ENCODE measurements at places on chromosomes 11 and 22. TPM values are rescaled to one million over a fixed set of nuclear protein-coding genes. Genes with fewer than 3 reads are reported as not detected.

DNA sequence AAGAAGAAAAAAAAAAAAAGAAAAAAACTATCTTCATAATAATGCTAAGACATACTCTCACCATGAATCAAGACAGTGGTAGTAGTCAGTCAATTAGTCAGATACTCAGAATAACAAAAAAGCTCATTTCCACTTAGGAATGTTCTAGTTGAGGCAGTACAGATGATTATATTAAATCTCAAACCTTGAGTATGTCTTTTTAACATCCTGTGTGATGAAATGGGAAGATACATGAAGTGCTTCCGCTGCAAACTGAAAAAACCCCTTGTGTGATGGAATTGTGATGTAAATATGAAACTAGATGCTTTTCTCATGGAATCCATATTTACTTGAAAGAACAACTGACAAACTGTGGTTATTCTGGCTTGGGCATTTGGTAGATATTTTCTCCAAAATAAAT is 13.7 kb downstream of the AMOTL1 start:
- H3K4me1 ChIP-seq = no peaks in the 10 kb centered on the region
- H3K4me3 ChIP-seq = no peak overlapping the region

- H3K36me3 ChIP-seq = peaks cover 2% of the 10 kb centered on the region
- no peak overlapping the region for H3K27ac ChIP-seq
- DNase-seq = no peak
- no peak overlapping the region for H3K4me3 ChIP-seq
- no peaks in the 10 kb centered on the region for H3K27me3 ChIP-seq
Observed at GRCh38 chr11:34926101-34926830, 9.8 kb downstream of the PDHX start.

DNA sequence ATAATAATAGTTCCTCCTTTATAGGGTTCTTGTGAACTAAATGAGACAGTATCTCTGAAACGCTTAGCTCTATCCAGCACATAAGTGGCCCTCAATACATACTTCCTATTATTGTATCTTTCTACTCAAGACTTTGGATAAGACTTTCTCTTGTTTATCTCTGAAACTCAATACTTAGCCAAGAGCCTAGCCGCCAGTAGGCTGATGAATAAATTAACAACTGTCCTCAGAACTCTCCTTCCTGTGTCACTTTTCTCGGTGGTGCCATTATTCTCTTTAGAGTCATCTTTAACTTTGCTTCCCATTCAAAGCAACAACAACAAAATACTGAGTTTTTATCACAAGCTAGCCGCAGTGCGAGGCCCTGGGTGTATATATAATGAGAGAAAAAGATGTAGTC is 86.9 kb downstream of the FAM83F start:
- H3K27me3 ChIP-seq = no peaks in the 10 kb centered on the region
- DNase-seq = no peak
- no peak overlapping the region for H3K27ac ChIP-seq
- no peak overlapping the region for H3K4me3 ChIP-seq

Gene CARD18
- not detected for total RNA-seq

- no peak overlapping the region for H3K4me3 ChIP-seq
- H3K36me3 ChIP-seq = no peaks in the 10 kb centered on the region
- H3K27ac ChIP-seq = no peak overlapping the region
- no peak for DNase-seq
- H3K4me1 ChIP-seq = no peaks in the 10 kb centered on the region
- peaks cover 2% of the 10 kb centered on the region for H3K27me3 ChIP-seq
Observed at GRCh38 chr11:68658661-68659060, 25.7 kb upstream of the GAL start.

Gene SEZ6L
- total RNA-seq = not detected

GRCh38 chr11:125464666-125465065 is 31.4 kb downstream of the FEZ1 start:
- no peak for DNase-seq
- H3K4me3 ChIP-seq = no peak overlapping the region
- H3K4me1 ChIP-seq = no peaks in the 10 kb centered on the region
- no peaks in the 10 kb centered on the region for H3K36me3 ChIP-seq

Gene SART1
- 78.6 TPM for total RNA-seq

DNA sequence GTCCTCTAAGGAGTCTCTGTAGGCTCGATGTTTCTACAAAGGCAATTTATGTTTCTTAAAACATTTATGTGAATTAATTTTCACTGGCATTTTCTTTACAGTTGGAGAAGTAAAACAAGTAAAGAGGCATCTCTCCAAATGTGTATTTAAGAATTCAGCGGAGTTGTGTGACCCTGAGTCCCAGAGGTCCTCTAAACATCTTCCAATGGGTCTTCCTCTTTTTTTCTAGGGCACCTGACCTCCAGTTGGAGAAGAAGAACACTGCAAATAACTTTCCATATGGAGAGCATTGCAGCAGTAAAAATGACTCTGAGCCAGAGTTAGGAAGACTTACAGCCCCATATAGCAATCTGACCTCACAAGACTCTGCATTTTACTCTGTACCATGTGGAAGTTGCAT is 480.5 kb upstream of the RAG2 start:
- H3K36me3 ChIP-seq = no peaks in the 10 kb centered on the region
- no peaks in the 10 kb centered on the region for H3K27me3 ChIP-seq
- H3K4me1 ChIP-seq = no peaks in the 10 kb centered on the region

Gene TRIM49
- total RNA-seq = not detected

Gene RBFOX2
- 1.9 TPM for total RNA-seq

DNA sequence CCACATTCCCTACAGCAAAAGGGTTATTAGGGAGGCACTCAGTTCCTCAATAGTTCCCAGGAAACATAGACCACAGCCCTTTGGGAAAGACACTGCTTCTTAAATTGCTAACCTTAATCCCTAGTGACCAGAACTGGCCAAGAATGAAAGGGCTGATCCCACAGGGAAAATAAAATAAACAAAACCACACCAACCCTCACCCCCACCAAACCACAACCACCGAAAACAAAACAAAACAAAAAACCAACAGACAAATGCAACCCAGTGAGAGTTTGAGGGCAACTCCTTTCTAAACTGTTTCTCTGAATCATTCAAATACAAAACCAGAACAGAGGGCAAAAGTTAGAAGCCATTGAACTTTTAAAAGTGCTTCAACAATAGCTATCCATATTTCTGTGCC is 57.2 kb downstream of the NAV2 start:
- DNase-seq = no peak
- no peak overlapping the region for H3K27ac ChIP-seq
- H3K4me1 ChIP-seq = no peaks in the 10 kb centered on the region
- peaks cover 5% of the 10 kb centered on the region for H3K27me3 ChIP-seq
- H3K4me3 ChIP-seq = no peak overlapping the region

DNA sequence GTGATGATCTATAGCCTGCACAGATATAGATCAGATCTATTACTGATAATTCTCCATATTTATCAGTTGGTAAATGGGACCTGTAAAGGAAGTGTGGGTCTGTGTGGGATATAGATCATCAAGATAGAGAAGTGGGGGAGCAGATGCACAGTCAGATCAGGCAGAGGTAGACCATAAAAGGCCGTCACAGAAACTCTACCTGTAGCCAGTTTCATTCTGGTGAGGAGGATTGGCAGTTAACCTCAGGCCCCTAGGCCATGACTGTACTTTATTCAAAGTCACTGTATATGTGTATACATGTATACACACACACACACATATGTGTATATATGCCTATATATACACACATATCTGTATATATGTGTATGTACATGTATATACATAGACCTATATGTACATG is 69.1 kb downstream of the ADM start:
- no peak for DNase-seq
- no peak overlapping the region for H3K27ac ChIP-seq
- no peaks in the 10 kb centered on the region for H3K36me3 ChIP-seq
- no peak overlapping the region for H3K4me3 ChIP-seq
- H3K4me1 ChIP-seq = no peaks in the 10 kb centered on the region
- peaks cover 5% of the 10 kb centered on the region for H3K27me3 ChIP-seq

GRCh38 chr11:27447288-27448183 is 25.1 kb downstream of the LGR4 start:
- H3K27me3 ChIP-seq = no peaks in the 10 kb centered on the region
- no peak for DNase-seq
- no peaks in the 10 kb centered on the region for H3K4me1 ChIP-seq
- H3K27ac ChIP-seq = no peak overlapping the region
- H3K4me3 ChIP-seq = no peak overlapping the region

- H3K4me3 ChIP-seq = no peak overlapping the region
- H3K27me3 ChIP-seq = no peaks in the 10 kb centered on the region
- H3K36me3 ChIP-seq = no peaks in the 10 kb centered on the region
- no peak for DNase-seq
- no peaks in the 10 kb centered on the region for H3K4me1 ChIP-seq
Observed at GRCh38 chr11:30495437-30495836, 90.7 kb downstream of the MPPED2 start.

GRCh38 chr22:20422271-20423007 is 15.2 kb downstream of the SCARF2 start:
- peaks cover 17% of the 10 kb centered on the region for H3K4me1 ChIP-seq
- no peak overlapping the region for H3K27ac ChIP-seq
- DNase-seq = no peak
- H3K27me3 ChIP-seq = peaks cover 8% of the 10 kb centered on the region
- no peak overlapping the region for H3K4me3 ChIP-seq
- H3K36me3 ChIP-seq = no peaks in the 10 kb centered on the region

GRCh38 chr11:114160894-114161293 is 101.4 kb downstream of the ZBTB16 start:
- no peak overlapping the region for H3K4me3 ChIP-seq
- H3K4me1 ChIP-seq = peaks cover 87% of the 10 kb centered on the region
- no peaks in the 10 kb centered on the region for H3K27me3 ChIP-seq
- DNase-seq = no peak
- H3K27ac ChIP-seq = no peak overlapping the region
- H3K36me3 ChIP-seq = no peaks in the 10 kb centered on the region

DNA sequence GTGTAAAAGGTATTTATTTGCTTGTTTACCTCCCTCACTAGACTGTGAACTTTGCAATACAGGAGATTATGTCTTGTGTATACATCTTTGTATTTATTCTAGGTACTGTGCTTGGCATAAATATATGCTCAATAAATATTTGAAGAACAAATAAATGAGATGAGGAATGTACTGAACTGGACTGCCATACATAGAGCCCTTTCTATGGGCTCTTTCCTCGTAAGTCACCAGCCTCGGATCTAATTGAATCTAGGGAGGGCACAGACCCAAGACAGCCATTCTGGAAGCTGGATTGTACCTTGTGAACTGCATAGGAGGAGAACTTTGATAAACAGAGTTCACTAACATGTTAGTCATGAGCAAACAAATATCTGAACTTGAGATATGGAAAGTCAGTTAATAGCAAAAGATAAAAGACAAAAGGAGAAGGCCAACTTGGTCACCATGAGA is 503.9 kb downstream of the INSC start:
- H3K4me3 ChIP-seq = no peak overlapping the region
- no peaks in the 10 kb centered on the region for H3K36me3 ChIP-seq
- no peak for DNase-seq

Gene TSSK2
- total RNA-seq = not detected

Gene NEFH
- 0.05 TPM for total RNA-seq

Gene OR8G1
- total RNA-seq = not detected

DNA sequence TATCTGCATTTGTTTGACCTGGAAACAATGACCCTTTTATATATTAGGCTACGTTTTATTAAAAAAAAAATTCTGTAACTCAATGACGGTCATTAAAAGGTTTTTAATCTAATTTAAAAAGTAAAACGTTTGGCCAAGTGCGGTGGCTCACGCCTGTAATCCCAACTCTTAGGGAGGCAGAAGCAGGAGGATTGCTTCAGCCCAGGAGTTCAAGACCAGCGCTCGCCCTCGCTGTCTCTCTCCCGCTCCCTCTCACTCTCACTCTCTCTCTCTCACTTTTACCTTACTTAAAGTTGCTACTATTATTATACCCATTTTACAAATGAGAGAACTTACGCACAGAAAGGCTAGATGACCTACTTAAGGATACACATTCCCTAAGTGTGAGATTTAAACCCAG is 814 bp upstream of the NARS2 start:
- no peaks in the 10 kb centered on the region for H3K27me3 ChIP-seq
- DNase-seq = no peak
- H3K4me1 ChIP-seq = peaks cover 14% of the 10 kb centered on the region
- H3K27ac ChIP-seq = peak overlapping the region; percentile 74
- peak overlapping the region; percentile 82 for H3K4me3 ChIP-seq

GRCh38 chr11:78192911-78193351 is 4.2 kb downstream of the USP35 start:
- DNase-seq = peak; percentile 26
- peaks cover 38% of the 10 kb centered on the region for H3K4me1 ChIP-seq
- H3K4me3 ChIP-seq = no peak overlapping the region
- peaks cover 3% of the 10 kb centered on the region for H3K36me3 ChIP-seq
- no peak overlapping the region for H3K27ac ChIP-seq
